GM13977 (cell line): ENCODE measurements at places on chromosomes 6 and 20.

DNA sequence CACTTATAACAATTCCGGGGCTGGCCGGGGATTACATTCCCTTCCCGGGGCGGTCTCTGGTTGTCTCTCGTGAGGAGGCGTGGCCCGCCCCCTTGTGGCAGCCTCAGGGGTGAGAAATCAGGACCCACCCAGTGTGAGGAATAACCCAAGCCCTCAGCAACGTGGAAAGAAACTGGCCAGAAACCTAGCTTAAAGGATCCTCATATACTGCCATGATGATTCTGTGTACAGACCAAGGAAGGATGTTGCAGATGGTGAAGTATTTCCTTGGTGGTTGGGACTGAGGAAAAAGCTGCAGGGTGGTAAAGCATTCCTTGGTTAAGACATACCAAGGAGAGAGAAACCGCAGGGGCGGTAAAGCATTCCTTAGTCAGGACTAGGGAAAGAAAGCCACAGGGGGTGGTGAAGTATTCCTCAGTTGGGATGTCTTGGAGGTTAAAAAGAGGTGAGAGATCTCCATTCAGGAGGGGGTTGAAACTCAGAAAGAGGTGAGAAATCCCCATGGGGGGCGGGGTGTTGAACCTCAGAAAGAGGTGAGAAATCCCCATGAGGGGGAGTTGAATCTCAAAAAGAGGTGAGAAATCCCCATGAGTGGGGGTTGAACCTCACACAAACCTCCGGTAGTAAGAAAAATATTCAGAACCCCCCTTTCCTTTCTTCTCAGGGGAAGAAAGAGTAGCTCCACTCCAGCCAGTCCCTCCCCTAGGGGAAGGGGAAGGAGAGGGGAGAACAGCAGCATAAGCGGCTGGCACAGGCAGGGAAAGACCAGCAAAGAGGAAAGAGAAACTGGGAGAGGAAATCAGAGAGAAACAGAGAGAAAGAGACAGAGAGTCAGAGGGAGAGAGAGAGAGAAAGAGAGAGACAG is 238.1 kb downstream of the RNGTT start:
- no peak for DNase-seq

GRCh38 chr20:54058420-54059139 is 11.8 kb downstream of the BCAS1 start:
- DNase-seq, result peak; percentile 24

DNA sequence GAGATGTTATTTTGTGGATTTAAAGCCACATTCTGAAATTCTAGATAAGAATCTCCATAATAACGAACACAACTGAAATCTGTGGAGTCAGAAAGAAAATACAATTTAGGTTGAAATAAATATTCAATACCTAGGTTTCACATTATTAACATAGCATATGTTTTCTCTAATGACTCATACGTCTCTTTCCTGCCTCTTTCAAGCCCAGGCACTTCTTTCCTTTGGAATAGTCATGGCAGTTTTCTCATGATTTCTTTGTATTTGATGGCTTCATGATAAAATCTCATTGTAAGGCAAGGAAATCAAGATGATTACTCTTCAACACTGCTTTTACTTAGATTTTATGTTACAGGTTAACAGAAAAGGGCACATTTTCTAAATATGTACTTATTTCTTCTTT is 803.7 kb downstream of the PHF3 start:
- no peak for DNase-seq

DNA sequence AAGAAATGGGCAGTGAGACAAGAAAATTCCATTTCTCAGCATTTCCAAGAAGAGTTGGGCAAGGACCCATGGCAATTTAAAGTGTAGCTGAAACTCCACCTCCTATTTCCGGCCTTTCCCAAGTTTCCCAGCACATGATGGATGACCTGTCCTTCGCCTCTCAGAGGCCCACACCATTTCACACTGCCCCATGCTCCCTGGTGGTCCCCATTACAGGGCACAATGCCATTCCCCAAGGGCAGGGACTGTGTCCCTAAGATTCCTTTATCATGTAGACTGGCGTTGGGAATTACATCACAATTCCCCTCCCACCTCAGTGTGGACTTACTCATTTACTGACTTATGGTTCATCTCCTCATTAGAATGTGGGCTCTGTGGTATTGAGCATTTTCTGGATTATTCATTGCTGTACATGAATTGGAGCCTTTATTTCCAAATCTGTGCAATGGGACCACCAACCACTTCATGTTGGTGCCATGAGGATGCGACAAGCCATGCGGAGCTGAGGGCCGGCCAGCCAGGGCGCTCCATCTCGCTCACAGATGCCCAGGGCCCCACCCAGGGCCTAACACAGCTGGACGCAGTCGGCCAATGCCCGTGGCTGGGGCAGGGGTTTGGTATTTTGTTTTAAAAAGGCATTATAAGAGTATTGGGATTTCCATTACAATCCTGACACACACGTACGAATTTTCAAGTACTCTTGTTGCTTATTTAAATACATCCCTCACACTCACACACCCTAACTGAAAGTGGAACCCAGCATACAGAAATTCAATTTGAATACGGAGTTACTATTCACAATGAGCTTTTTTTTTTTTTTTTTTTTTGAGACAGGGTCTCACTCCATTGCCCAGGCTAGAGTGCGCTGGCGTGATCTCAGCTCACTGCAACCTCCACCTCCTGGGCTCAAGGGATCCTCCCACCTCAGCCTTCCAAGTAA is 5.4 kb downstream of the ACSS1 start:
- peak; percentile 71 for DNase-seq

DNA sequence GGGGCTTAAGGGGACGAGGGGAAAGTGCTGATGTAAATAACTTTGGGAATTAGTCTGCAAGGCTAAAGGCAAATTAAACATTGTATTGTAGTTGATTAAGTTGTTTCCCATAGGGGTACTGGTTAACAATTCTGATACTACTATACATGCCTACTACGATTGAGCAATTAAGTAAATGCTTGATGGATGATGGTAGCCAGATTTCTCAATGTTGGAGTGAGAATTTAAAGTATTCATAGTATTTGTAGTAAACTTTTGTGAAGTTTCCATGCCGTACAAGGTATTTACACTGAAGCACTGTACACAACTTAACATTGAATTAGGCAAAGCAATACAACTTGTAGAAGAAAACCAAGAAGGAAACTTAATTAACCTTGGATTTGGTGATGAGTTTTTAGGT is 852.3 kb downstream of the QKI start:
- no peak for DNase-seq

DNA sequence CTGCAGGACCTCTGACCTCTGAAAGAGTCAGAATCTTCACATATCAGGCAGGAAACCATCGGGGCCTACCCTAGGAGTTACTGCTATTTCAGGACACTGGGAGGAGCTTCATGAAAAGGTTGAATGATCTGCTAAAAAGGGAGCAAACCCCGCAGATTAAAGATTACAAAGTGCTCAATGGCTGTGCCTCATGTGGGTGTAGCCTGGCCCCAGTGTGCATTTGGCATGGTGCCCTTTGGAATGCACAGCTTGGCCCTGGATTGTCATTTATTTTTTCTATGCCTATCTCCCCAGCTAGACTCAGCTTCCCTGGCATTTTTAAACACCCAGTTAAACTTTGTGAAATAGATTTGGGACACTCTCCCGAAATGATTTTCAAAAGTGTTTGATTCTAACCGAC is 368.5 kb upstream of the SPTLC3 start:
- no peak for DNase-seq
